Effector CD8-positive, alpha-beta T cell (primary cell): ENCODE measurements at places on chromosomes 13 and 19.
A peak's percentile ranks its signal among the peaks of the same experiment; 100 is the strongest.

DNA sequence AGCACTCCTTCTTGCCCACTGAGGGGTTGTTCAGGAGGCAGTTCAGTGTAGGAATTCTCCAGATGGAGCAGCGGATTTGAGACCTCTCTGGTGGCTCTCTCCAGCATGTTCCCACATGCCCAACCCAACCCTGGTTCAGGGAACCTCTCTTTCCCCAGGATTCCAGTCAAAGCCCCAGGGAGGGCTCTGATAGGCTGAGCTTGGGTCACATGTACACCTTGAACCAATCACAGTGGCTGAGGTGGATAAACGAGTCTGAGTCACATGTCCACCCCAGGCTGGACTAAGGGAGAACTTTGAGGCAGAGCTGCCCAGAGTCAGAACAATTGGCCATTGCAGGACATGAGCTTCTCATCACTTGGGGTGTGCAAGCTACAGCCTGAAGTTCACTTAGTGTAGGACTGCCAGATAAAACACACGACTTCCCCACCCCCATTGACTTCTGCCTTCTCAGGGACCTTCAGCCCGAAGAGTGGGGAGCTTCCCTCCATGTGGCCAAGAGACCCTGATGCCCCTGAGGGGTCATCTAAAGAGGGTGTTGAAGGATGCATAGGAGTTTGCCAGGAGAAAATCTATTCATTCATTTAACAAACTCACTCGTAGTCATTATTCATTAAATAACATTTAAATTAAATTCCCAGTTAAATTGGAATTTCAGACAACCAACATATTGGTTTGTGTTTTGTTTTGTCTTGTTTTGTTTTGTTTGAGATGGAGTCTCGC lies 4.0 kb upstream of the MAST3 start:
- no peak for DNase-seq

GRCh38 chr19:41422955-41423354 lies 4.2 kb downstream of the B3GNT8 start:
- no peak for DNase-seq

- no peak for DNase-seq
Observed at GRCh38 chr19:31841755-31842154, 492.5 kb upstream of the TSHZ3 start.

DNA sequence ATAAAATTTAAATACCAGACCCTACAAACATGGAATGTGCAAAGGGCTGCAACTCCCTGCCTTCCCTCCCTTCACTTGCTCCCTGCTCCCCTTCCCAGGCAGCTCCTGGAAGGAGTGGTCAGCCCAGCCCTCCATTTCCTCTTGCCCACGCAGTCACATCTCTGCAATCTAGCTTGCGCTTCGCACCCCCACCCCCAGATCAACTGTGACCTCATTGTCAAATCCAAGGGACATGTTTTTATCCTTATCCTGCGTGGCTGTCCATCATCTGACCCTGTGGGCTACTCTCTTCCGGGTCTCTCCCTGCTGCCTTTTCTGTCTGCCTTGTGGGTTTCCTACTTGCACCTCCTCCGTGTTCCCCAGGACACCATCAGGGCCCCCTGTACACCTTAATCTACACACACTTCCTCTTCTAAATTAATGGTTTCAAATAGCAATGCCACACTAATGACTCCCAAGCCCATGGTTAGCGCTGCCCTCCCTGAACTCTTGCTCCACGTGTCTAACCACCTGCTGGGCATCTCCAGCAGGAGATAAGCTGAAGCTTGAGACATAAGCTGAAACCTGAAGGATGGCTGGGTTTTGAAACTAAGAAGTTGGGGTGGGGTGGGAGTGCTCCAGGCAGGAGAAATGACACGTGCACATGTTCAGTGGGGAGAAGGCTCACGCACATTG lies 118.3 kb downstream of the USP12 start:
- DNase-seq = no peak

DNA sequence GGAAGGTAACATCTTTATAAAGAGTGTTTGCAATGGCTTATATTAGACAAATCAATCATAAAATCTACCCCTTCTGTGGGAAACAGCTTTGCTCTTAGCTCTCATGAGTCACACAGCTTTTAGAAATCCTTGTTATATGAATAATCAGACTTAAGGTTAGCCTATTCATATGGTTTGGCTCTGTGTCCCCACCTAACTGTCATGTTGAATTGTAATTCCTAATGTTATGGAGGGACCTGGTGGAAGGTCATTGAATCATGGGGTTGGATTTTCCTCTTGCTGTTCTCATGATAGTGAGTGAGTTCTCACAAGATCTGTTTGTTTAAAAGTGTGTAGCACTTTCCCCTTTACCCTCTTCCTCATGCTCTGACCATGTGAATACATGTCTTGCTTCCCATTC lies 704.2 kb upstream of the KLHL1 start:
- no peak for DNase-seq

DNA sequence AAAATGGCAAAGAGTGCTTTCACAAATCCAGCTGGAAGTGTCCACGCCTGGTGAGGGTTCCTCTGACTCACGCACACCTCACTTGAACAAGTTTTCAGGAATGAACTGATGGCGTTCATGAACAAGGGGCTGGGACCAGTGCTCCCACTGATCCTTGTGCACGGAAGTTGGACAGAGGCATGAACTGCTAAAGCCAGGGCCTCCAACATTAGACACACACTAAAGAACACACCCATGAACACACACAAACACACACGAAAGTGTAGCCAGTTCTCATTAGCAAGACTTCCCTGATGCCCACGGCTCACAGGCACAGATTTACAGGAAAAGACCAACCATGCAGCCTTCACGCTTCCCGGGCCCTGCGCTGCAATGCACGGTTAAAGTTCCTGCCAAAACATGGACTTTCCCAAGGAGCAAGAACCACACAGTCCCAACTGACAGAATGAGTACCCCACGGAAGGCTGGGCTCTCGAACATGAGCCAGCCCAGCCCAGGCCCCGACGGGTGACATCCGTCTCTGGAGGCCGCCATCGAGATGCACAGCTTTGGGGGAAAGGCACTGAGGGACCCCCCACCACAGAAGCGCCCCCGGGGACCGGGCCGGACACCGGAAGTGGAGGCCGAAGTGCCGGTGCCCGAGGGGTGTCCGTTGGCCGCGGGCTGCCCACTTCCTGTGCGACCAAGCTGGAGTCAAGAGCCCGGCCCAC lies 808 bp downstream of the DNMT1 start:
- peak; percentile 21 for DNase-seq

- DNase-seq = no peak
Observed at GRCh38 chr13:20796791-20797508, 23.2 kb upstream of the EEF1AKMT1 start.

DNA sequence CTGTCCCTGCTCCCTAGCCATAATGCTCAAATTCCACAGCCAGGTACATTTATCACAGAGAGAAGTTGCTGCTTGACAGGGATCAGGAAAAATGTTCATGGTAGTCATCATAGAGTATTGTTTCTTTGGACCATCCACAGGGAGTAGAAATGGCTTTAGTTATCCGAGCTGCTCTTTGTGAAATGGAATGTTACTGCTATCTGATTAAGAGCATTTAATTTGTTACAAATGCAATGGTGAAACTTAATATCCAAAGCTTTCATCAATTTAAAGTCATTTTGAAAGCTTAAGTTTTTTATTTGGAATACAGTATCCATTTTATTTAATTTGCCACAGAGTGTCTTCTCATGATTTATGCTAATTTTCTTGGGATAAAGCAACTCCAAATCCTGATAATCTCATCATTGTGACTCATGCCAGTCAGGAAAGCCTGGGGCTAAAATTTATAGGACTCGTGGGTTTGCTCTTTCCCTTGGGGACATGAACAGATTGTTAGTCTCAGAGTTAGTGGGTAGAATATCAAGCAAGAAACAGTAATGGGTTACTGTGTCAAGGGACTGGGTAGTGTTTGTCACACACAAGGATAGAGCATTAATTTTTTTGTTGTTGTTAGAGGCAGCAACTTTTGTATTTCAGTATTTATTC lies 59.8 kb downstream of the SCEL start:
- no peak for DNase-seq

- no peak for DNase-seq
Observed at GRCh38 chr19:39297931-39298634, 1.9 kb downstream of the IFNL1 start.

DNA sequence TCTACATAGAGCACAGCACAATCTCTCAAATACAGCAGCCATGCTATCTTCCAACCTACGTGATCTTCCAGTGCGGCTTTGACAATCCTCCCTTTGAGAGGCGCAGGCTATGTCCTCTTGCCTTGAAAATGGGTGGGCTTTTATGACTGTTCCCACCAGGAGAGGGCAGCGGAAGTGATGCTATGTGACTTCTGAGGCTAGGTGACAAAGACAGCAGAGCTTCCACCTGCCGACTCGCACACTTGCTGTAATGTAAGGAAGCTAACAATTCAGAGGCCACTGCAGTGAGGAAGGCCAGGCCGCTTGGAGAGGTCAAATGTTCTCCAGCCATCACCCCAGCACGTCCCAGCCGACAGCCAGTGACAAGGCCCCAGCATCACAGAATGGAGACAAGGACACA lies 65.8 kb downstream of the MRPL57 start:
- no peak for DNase-seq
